Head of caudate nucleus (tissue), 42 donors: ENCODE measurements at places on chromosomes 12 and 14.

GRCh38 chr12:108827941-108828340 lies 29.4 kb downstream of the SSH1 start:
- no peak for DNase-seq

GRCh38 chr14:100165376-100165775 lies 5.9 kb upstream of the DEGS2 start:
- DNase-seq = no peak

DNA sequence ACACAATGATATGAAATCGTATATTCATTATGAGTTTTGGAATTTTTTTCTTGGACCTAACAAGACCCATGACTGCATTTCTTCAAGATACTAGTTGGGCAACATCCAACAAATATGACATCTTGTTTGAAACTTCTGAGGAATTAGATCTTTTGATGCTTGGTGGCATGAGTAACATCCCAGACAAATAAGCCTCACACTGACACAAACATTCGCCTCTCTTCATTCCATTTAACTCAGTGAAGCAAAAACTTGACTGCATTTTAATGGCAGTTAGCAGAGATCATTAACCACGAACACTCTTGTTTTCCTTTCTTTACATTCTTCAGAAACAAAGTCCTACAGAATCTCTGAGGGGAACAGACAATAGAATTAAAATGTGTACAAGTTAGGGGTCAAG lies 758.3 kb downstream of the C12orf50 start:
- no peak for DNase-seq

DNA sequence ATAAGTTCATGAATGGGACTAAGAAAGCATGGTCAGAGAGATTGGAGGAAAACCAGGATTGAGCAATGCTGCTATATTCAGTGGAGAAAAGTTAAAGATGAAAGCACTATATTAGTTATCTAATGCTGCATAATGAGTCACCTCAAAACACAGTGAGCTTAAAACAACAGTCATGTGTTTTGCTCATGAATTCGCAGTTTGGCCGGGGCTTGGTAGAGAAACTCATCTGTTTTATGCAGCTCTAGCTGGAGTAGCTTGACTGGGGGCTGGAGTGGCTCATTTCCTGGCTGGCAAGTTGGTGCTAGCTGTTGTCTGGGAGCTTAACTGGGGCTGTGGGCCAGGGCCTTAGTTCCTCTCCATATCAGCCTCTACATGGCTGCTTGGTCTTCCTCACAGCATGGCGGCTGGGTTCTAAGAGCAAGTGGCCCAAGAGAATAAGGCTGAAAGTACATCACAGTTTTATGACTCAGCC lies 90.1 kb downstream of the ADCK1 start:
- no peak for DNase-seq

DNA sequence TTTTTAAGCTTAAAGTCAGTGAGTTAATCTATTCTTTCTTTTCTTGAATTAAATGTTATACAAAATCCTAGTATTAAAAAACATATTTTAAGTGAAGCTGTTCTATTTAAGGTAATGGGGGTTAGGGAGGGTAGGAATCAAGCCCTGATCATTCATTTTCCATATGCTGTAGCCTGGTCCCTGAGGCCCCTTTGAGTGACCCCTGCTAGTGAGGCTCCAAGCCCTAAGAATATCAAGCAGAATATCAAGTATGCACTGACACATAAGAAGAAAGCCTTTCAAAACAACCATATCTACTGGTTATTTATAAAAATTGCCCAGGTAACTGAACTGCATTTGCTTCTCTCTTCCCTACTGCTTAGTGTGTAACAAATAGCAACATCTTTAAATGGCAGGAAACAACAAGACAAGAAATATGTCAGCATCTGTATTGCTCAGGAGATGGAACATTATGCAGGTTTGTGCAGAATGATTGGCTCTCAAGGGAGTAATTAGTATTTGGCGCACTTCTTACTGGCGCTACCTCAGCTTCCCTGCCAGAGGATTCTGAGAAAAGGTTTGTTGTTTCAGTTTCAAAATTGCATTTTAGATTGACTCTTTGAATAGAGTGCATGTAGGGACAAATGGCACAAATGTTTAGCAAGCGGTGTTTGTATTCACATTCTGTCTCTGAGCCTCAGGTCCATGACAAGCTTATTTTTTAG lies 223.0 kb downstream of the DUSP6 start:
- DNase-seq = no peak

- no peak for DNase-seq
These were observed 226.7 kb downstream of the NPAS3 start for GRCh38 chr14:33165144-33165925.

GRCh38 chr14:52063052-52063462 lies 5.8 kb downstream of the NID2 start:
- DNase-seq = no peak

- no peak for DNase-seq
These were observed 7.4 kb downstream of the IFI27L1 start for GRCh38 chr14:94088516-94088915.

- no peak for DNase-seq
These were observed 117.9 kb downstream of the CAND1 start for GRCh38 chr12:67386869-67387565.

DNA sequence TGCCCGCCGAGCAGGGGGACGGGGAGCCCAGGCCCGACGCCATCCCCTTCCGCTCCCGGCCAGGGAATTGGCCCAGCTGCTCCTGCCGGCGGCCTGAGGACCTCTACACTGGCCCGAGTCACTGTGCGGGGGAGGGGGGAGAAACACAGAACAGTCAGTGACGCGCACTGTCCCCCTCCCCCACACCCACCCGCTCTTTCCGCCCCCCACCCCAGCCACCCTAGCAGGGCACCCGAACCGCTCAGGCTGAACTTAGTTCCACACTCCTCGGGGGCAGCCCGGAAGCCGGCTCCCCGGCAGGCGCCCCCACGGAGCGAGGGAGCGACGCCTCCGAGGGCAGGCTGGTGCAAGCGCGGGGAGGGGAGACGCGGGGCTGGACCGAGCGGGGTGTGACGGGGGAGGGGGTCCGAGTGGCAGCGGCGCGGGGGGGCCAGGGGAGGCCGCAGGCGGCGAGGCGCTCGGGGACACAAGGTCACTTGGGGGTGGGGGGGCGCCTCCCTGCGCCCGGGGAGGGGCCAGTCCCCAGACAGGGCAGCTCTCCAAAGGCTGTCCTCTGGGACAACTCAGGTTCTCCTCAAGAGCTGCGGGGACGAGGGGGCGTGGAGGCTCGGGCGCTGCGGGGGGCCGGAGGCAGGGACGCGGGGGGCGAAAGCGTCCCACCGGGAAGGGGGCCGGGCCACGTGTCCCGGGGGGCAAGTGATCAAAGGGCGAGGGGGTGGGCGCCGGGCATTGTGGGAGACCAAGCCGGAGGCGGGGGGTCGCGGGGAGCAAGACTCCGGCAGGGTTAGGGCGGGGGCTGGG lies 648 bp downstream of the CHD4 start:
- DNase-seq = peak; percentile 60

DNA sequence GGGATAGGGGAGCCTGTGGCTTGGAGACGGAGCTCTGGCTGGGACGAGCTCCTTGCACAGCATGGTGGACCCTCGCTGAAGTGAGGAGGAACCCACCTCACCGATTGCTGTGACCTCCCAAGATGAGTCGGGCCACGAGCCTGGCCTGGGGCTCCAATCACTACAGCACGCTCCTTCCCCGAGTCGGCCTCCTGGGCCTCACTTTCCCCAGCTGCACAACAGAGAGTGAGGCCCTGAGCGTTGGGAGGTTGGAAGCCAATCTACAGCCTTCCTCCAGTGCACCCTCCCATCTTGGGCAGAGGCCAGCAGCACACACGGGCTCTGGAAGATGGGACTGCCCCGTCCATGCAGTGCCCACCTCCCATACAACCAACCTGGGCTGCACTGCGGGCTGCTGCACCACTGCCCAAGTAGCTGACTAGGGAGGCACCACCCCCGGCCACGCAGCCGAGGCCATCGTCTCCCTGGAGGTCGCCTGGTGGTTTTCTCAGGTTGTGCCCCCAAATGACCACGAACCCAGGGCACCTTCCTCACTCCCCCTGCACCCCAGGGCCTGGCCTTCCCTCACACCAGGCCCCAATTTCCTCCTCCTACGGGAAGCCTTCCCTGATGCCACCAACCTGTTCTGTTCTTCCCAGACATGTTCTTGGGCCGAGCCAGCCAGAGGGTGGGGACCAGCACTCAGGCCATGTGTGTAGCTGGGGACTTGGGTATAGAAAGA lies 152.3 kb upstream of the C14orf180 start:
- no peak for DNase-seq

GRCh38 chr14:52078095-52078531 lies 9.3 kb upstream of the NID2 start:
- DNase-seq = no peak

- no peak for DNase-seq
These were observed 94.1 kb downstream of the PAX9 start for GRCh38 chr14:36755756-36756155.

DNA sequence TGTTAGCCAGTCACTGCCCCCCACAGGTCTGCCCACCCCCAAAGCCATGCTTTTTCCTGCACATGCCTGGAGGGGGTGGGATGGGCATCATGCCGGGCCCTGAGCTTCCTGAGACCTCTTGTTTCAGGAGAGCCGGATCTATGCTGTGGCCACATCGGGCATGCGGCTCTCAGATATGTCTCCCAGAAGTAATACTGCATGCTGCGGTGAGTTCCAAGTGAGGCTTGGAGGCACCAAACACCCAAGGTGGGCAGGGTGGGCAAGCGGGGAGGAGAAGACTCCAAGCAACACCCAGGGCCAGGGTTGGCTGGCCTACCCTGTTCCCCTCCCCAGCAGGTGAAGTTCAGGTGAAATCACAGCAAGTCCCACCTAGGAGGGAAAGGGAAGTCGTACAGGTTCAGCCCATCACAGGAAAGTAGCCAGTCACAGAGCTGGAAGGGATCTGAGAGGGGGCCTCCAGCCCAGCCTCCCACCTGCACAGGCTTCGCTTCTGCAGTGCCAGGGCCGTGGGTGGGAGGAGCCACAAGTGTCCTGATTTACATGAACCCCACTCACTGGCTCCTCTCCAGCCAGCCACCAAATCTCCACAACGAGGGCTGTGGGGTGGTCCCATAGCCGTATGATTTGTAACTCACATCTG lies 30.9 kb downstream of the PIGH start:
- DNase-seq = no peak

DNA sequence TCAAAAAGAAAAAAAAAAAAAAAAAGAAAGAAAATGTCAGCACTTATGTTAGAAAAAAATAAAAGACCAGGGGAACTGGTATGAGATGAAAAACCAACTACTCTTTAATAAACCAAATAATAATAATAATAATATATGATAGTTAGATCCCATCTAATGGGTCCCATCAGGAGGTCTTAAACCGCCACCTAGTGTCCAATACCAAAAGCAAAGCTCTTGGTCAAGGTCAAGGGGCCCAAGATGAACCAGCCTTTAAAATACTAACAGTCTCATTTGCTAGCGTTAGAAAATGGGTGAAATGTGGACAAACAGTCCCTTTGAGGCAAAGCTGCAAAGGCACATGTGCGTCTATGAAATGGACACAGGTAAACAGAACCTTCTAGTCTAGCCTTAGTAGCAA lies 12.3 kb downstream of the BRAP start:
- DNase-seq = no peak

- no peak for DNase-seq
These were observed 23.8 kb upstream of the STK38L start for GRCh38 chr12:27220055-27220987.

GRCh38 chr12:3130057-3130830 lies 53.1 kb downstream of the TSPAN9 start:
- no peak for DNase-seq

GRCh38 chr12:98280152-98280551 lies 235.2 kb upstream of the TMPO start:
- DNase-seq = no peak
